ENCODE measurements at places on chromosomes 2 and 18.
A peak's percentile ranks its signal among the peaks of the same experiment; 100 is the strongest.

GRCh38 chr2:101870444-101870843, 121.3 kb upstream of the IL1R2 start:
- no peak for DNase-seq

- DNase-seq = no peak
Observed at GRCh38 chr2:216343221-216343980, 28.9 kb downstream of the MARCHF4 start.

DNA sequence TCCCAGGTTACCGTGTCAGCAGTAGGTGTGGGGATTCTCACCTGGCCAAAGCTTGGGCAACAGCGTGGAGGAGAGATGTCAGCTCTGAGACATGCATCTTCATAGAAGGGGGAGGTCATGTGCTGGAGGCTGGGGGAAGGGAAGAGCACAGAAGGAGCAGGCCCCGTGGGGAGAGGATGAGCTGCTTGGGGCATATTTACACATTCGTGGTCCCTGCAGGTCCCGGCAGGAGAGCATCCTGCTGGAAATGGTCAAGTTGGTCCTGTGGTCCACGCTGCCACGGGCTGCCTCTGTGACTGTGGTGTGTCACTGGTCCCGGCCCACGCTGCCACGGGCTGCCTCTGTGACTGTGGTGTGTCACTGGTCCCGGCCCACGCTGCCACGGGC, 195.1 kb upstream of the TWIST2 start:
- DNase-seq = no peak

DNA sequence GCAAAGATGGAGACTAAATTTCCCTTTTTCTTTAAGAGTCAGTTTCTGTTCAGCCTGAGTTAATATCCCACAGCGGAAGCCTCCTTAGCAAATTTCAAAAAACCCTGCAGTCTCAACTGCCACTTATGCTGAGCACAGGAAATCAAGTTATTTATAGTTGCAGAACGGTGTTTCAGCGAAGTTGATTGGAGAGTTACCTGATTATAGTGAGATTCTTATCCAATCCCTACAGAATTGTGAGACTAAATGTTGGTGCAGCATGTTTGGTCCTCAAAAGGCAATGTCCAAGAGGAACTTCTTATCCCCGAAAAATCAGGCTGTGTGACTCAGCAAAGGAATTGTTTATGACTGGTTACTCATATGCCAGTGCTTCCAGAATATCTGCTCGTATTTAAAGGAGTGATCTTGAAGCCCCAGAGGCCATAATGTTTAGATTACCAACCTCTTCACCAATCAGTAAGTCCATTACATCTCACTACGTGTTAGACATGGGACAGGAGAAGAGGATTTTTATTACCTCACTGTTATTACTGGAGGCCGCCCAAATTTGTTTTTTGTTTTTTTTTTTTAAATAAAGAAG, 67.9 kb downstream of the LRRFIP1 start:
- peak; percentile 86 for DNase-seq

- DNase-seq = no peak
Observed at GRCh38 chr18:56306797-56307196, 331.6 kb downstream of the TXNL1 start.

DNA sequence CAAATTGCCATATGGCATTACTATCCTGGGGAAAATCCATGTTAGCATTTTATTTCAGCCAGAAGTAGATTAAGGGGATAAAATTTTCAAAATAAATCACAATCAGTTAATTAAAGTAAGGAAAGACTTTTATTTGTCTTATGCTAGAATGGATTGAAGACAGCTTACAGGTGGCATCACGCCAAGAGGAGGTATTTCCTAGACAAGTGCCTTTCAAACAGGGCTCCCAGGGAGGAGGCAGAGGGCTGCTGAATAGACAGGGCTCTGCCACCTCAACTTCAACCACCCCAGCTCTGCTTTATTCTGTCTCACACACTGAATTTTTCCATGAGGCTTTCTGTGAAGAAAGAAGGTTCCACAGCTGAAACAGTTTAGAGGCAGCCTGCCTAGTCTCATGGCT, 12.2 kb downstream of the CCDC68 start:
- DNase-seq = no peak

DNA sequence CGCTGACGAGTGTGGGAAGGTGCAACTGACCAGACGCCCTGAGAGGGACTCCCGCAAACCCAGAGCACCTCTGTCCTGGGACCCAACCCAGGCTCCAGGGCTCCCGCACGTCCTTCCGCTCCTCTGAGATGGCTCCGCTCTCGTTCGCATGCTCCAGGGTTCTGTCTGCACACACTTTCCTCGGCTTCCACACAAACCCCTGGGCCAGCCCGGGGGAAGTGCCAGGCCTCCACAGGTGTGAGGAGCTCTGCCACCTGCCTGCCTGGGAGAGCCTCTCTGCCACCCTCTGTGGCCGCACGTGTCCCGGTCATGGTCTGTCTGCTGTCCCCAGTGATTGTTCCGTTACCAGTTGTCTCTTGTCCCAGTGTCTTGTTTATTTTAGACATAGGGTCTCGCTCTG, 222.9 kb downstream of the HDAC4 start:
- DNase-seq = no peak

DNA sequence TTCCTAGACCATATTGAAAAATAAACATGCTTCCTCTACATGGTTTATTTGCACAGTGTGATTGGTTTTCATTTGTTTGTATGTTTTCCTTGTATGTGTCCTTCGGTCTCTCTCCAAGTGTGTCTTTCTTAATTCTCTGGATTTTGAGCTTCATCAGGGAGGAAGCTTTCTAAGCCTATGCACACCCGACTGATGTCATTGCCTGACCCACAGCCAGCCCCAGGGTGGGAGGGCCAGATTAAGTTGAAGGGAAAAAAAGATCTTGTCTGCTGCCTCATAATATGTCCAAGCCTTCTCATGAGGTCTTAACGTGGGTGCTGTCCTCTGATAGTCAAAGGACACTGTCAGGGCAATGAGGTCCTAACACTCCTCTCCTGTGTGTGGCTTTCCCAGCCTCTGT, 115.2 kb downstream of the MARCHF4 start:
- no peak for DNase-seq

DNA sequence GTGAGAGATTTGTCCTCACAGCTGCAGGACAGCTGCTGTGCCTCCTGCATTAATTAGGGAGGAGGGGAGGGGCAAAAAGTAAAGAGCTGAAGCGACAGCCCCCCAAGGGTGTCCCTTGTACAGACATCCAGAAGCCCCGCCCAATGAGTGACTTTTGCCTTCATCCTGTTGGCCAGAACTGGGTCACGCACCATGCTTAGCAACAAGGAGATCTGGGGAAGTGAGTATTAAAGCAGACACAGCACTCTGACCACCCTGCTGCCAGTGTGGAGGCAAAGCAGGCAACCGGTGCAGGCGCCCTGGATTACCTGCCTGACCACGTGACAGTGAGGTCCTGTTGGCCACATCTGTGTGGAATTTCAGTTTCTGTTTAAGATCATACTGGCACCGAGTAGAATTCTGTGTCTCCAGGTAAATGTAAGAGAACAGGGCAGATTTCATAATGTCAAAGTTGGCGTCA, 21.5 kb upstream of the BIN1 start:
- no peak for DNase-seq

All from Kasumi-1 (cell line).